ENCODE measurements at places on chromosomes 7 and 10.
A peak's percentile ranks its signal among the peaks of the same experiment; 100 is the strongest.

GRCh38 chr10:80537086-80537735, 491 bp upstream of the SH2D4B start:
- no peak for DNase-seq

GRCh38 chr10:124542336-124542735, 80.7 kb downstream of the LHPP start:
- no peak for DNase-seq

- no peak for DNase-seq
Measured at GRCh38 chr10:4357911-4358310, 468.1 kb upstream of the AKR1E2 start.

- DNase-seq = peak; percentile 67
Measured at GRCh38 chr10:114876602-114877300, 55.2 kb downstream of the FHIP2A start.

- no peak for DNase-seq
Measured at GRCh38 chr7:27955011-27955410, 215.0 kb downstream of the TAX1BP1 start.
